OCI-LY7 (cell line): ENCODE measurements at places on chromosomes 11 and 22.

- no peak for DNase-seq
These were observed 87.6 kb upstream of the LINC01488 start for GRCh38 chr11:69393865-69394233.

- peak; percentile 85 for DNase-seq
These were observed 38.8 kb upstream of the POU2AF1 start for GRCh38 chr11:111417766-111418435.

GRCh38 chr22:43281394-43281793 is 61.8 kb downstream of the SCUBE1 start:
- DNase-seq: no peak

DNA sequence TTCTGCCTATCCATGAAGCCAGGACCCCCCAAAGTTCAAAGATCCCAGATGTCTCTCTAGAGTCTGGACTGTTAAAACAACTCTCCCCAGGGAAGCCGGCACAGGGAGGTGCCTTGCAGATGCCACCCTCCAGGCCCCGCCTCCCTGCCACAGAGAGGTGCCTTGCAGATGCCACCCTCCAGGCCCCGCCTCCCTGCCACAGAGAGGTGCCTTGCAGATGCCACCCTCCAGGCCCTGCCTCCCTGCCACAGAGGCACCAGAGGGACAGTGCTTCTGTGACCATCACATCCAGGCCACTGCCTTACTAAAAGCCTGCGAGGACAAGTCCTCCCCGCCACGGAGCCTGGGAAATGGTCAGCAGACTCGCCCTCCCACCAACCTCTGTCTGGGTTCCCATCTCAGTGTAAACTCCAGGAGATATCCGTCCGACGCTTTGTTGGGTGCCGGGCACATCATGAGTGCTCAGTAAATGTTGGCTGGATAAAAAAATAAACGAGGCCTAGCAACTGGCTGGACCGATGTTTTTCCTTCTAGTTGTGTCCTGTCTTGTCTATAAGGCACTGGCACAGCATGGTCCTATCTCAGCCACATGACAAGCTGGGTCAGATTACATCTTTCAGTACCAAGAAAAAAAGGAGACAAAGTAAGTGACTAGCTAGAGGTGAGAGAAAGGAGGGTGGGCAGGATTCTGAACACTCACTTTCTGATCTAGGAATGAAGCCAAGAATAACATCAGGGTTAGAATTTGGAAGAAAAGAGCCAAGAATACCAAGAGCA is 91.2 kb upstream of the CSNK2A3 start:
- no peak for DNase-seq

DNA sequence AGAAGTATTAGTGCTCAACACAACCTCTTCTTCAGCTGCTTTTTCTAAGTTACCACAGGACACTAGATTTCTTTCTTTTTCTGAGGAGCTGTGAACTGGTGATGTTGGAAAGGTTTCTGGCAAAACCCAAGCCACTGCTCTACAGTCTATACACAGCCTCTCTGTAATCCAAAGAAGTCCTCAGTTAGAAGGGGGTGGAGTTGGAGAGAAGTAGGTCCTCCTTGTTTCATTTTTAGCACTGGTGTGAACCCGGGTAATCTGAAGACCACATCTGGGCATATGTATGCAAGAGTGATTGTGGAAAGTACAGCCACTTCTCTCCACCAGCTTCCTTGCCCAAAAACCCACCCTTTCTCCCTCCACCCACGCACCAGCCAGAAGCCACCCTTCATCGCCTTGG is 1168.1 kb downstream of the LRRC4C start:
- no peak for DNase-seq
